ENCODE measurements at places on chromosomes 5 and 9.

DNA sequence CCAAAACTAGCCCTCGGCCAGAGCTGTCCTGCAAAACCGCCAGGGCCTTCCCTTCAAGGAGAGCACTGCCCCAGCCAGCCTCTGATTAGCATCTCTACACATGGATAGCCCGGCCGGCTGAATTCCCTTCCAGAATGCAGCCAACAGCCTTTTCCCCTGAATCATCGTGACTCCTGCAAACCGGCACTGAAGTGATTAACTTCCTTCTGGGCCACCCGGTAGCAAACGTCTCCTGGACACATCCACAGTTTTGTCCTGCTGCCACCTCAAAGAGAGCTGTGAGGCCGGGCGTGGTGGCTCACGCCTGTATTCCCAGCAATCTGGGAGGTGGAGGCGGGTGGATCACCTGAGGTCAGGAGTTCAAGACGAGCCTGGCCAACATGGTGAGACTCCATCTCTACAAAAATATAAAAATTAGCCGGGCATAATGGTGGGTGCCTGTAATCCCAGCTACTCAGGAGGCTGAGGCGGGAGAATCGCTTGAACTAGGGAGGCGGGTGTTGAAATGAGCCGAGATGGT lies 21.1 kb upstream of the EEIG1 start:
- no peak for DNase-seq

DNA sequence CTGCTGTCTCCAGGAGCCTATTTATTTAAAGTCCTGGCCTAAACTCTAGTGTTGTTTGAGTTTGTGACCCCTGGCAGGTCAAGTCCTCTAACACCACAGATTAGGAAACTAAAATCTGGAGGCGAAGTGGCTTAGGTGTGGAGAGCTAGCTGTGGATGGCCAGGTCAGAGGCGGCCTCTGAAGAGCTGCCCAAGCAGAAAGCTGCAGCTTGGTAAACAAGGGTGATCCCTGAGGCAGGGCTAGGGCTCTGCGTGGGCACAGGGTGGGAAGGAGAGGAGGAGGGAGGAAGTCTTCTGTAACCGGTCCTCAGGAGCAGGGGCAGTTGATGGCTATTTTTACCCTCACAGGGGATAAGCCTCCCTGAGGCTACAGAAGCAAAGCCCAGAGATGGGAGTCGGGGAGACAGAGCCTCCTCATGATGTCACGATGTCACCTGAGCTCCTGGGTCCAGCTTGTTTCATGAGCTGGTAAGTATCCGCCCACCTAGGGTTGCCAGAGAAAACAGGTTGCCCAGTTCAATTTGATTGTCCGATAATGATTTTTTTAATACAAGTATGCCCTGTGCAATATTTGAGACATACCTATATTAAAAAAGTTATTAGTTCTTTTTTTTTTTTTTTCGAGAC lies 25.9 kb upstream of the BOD1 start:
- DNase-seq, result no peak

DNA sequence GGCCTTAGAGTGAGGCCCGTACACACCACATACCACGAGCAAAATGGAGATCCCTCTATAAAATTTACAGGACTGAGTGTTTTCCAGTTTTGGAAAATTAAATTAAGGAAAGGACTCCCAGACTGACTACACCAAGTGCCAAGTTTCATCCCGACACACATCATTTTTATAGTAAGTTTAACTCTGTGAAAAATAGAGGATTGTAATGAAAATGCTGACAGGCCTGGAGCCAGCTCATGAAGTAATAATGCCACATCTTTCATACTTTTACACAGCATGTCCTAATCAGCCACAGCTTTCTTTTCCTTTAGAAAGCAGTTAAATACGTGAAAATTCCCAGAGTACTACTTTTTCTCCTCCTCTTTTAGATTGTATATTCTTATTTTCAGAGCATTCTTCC lies 169.2 kb downstream of the SAXO1 start:
- no peak for DNase-seq

- DNase-seq, result no peak
These were observed 662.0 kb upstream of the CHD1 start for GRCh38 chr5:99590806-99591205.

DNA sequence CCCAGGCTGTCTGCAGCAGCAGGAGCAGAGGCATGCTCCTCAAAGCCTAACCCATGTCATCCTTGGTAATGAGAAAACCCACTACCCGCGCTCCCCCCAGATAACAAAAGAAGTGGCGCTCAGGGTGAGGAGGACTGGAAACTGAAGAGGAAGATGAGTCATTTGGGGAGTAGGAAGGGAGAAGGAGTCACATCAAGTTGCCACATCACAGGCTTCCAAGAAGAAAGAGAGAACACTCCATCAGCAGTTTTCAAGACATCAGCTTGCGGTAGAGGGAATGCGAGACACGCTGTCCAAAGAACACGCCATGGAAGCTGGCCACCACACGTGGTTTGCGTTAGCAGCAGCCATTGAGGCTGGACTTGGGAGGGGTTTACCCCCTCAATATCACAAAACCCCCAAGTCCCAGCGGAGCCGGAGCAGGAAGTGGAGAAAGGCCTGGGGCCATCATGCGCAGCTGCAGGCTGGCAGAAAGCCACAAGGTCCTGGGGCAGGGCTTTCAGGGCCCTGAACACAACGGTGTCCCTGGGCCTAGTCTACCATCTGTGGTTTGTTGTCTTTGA lies 41.5 kb downstream of the SH3PXD2B start:
- DNase-seq, result no peak

DNA sequence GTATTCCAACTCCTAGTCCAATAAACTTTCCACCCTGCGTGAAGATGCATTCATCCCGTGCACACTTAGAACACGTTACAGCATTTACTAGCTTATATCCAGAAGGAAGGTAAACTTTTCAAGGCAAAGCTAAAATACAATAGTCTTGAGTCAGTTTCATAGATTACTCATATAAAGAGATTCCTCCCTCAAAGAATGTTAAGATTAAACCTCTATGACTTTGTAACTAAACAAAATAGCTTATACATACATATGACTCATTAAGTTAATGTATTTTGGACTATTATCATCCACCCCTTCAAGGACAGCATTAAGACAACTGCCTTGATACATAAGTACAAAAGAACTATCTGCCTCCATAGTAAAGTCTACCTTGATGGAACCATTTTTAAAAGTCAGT lies 36.1 kb downstream of the TLE1 start:
- DNase-seq, result no peak

- no peak for DNase-seq
These were observed 50.3 kb downstream of the MEGF9 start for GRCh38 chr9:120663950-120664349.

- peak; percentile 49 for DNase-seq
These were observed 26.6 kb downstream of the GRAMD2B start for GRCh38 chr5:126449751-126450271.

GRCh38 chr5:54902791-54903473 lies 82.5 kb downstream of the ESM1 start:
- no peak for DNase-seq

GRCh38 chr9:129464972-129465833 lies 155.7 kb downstream of the C9orf50 start:
- DNase-seq, result no peak

Data from activated CD4-positive, alpha-beta T cell treated with anti-CD3 and anti-CD28 coated beads, Interleukin-2, amount 50 U/mL, for 4 hours (primary cell).